Omental fat pad (tissue), 4 donors: ENCODE measurements at places on chromosomes 3 and 15.

DNA sequence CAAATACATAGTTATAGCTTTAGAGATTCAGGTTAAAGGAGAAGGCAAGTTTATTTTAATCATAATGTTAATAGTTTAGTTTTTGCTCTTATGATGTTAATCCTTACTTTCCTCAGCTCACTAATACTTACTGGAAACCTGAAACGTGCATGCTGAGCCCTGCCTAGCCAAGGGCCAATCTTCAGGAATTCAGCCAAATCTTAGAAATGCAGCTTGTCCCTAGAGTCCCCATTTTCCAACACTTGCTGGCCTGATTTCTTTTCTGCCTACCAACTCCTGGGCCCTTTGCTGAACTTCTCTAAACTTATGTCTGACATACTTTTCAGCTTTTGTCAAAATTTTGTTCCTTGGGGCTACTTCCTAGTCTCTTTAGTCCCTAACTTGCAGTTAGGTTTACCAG, 22.8 kb downstream of the BCHE start:
- no peak for DNase-seq

- DNase-seq = no peak
Measured at GRCh38 chr15:55649058-55649423, 60.9 kb upstream of the PYGO1 start.

- no peak for DNase-seq
Measured at GRCh38 chr3:180359953-180360279, 242.0 kb upstream of the TTC14 start.

GRCh38 chr3:38205472-38205805, 40.1 kb downstream of the OXSR1 start:
- no peak for DNase-seq

GRCh38 chr15:59115047-59115446, 10.1 kb downstream of the CCNB2 start:
- no peak for DNase-seq

DNA sequence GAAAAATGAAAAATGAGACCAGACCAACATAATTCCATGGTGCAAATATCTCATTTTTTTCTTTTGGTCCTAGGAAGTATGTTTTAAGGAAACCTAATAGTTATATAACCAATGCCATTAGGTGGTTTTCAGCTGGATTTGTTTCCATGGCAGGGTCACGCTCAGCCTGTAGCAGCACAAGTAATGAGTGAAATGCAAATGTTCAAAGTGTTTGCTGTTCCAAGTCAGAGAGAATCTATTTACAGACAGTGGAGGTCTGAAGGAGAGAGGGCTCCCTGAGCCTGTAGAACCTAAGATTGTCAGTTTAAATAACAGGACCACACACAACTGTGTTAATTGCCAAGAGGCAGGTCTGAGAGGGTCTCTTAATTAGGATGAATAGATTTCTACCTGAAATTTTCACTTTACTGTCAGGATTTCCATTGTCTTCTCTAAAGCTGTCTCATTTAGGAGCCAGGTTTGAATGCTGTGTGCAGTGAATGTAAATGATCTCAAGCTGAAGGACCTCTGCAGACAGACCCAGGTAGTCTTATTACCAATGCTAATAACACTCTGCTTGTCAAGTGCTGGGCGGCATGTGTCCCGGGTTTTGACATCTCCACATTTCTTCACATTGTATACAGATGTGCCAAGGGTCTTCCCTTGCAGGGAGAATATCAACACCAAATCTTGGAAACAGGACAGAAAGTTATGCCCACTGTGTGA, 317.3 kb upstream of the NECTIN3 start:
- no peak for DNase-seq

DNA sequence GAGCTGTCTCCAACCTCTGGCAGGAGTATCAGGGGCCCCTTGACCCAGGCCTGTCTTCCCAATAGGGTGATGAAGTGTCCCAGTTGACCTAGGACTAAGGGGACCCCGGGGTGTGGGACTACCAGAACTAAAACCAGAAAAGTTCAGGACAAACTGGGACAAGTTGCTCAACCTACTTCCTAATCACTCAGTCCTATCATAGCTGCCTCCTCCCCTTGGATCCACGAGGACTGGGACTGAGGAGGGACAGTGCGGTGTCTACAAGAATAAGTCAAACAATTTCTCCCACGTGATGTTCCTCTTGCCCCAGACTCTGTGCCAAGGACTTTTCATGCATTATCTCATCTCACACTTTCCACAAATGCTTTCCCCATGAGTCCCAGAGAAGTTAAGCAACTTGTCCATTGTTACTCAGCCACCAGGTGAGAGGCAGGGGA, 49.4 kb upstream of the SLCO2A1 start:
- no peak for DNase-seq

- no peak for DNase-seq
Measured at GRCh38 chr3:54157860-54158259, 35.5 kb downstream of the CACNA2D3 start.

GRCh38 chr3:72034986-72035385, 250.0 kb upstream of the PROK2 start:
- no peak for DNase-seq

- no peak for DNase-seq
Measured at GRCh38 chr15:96330064-96330449, 443 bp upstream of the NR2F2 start.

DNA sequence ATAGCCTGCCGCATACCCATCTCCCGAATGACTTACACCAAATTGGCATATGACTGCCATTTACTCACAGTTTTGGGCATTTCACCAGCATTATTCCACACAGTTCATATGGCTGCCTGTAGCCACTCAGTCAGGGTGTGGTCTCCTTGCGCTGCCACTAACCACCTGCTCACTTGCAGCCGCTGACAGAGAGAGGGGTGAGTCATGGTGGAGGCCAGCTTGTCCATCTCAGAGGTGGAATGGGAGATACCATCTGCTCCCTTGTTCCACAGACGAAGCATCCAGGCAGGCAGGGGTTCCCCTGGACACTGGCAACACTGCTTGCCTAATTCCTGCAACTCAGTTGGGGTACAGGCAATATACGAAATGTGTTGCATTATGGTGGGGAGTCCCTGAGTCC, 15.6 kb downstream of the CCRL2 start:
- no peak for DNase-seq

DNA sequence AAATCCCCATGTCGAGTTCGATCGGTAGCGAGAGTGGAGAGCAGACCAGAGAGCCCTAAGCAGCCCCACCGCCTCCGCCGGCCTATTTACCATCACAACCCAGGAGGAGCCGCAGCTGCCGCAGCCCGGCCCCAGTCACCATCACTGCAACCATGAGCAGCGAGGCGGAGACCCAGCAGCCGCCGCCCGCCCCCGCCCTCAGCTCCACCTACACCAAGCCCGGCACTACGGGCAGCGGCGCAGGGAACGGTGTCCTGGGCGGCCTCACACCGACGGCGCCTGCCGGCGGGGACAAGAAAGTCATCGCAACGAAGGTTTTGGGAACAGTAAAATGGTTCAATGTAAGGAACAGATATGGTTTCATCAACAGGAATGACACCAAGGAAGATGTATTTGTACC, 89.5 kb upstream of the TPM1 start:
- DNase-seq = no peak

DNA sequence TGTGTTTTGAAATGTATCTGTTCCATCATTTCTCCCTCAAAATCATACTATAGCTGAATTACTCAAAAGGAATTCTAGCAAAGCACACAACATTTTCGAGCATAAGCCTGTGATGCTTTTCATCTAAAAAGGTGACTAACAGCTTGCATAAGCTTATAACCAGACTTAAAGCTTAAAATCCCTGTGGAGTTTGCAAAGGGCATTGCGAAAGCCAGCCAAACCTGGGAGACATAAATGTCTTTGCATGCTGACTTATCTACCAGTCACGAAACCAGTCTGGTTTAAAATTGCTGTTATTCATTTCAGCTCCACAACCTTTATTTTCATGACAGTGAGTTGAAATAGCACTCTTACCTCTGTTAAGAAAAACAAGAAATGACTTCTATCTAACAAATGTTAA, 35.6 kb upstream of the LIPC start:
- DNase-seq = no peak

GRCh38 chr3:123159926-123160635, 41.7 kb upstream of the SEC22A start:
- no peak for DNase-seq

DNA sequence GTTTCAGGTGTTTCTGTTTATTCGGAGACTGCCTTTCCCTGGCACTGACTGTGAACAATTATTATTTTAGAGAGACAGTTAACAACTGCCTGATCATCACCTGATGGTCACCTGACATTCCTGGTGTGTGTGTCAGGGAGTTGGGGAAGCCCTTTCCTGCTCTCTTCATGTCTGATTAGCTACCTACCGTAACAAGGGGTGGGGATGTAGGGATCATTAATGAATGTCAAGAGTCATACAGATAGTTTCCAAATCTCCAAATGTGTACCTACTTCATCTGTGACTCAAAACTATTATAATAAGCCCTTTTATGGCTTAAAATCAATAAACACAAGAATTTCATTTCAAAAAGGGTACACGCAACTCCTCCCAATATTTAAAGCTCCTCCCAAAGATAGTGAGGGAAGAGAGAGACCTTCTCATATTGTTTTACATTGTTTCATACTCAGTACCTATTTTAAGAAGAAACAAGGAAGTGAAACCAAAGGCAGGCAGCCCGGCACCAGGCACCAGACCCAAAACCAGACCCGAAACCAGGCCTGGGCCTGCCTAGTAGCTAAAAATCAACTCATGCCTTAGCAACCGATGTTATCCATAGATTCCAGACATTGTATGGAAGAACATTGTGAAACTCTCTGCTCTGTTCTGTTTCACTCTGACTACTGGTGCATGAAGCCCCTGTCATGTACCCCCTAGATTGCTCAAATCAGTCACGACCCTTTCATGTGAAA, 844.9 kb upstream of the ALCAM start:
- no peak for DNase-seq

DNA sequence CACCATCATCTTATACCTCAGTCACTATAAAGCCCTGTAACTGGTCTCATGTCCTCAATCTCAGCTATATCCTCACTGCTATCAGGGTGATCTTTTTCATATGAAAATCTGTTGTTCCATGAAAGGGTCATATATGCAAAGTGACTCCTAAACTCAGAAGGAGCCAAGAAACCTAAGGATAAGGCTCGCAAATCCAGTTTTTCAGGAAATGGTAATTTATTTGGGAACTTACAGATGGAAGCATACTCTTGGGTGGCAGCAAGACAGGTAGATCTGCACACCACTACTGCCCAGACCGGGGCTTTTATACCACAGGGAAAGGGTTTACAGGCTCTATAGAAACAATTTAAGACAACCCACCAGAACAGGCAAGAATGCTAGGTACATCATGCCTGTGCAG, 272.3 kb downstream of the UBE2E2 start:
- DNase-seq = no peak

DNA sequence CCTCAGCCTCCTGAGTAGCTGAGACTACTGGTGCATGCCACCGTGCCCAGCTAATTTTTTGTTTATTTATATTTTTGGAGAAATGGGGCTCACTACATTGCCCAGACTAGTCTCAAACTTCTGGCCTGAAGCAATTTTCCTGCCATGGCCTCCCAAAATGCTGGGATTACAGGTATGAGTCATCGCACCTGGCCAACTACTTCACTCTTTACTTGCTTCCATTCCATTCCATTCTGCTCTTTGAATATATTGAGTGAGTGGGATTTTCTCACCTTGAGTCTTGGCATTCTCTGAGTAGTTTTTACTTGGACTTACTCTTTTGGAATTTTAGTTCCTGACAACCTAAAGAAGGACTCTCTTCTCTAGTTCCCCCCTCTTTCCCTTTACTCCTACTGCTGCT, 93.8 kb upstream of the UNC13C start:
- DNase-seq = no peak
